ENCODE measurements at places on chromosomes 13 and 19. TPM values are rescaled to one million over a fixed set of nuclear protein-coding genes. Genes with fewer than 3 reads are reported as not detected.

DNA sequence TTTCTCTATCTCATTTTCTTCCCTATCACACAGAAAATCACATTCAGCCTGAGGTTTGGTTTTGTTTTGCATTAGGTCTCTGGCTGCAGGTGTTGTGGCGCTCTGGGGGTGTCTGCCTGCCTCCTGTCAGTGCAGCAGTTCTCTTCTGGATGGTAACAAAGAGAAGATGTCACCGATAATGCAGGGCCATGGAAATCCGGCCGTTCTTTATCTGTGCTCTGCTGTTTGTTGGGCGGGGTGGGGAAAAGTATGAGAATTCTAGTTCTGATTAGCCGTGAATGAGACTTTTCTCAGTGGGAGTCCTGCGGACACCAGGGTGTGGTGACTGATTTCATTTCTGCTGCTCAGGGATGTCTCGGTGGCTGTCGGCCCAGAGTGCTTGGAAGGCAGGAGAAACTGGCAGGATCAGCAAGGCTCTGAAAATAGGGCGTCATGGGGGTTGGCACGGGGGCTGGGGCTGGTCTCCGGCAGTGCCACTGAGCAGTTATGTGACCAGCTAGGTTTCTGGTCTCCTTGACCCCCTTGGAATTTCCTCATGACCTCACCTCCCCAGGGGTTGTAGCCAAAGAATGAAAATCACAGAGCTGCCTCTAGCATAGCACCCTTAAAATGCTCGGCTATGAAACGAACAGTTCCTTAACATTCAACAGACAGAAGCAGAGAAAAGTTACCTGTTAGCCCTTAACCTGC is 5.0 kb downstream of the RNF113B start:
- no peaks in the 10 kb centered on the region for H3K27me3 ChIP-seq
- H3K36me3 ChIP-seq: peaks cover 7% of the 10 kb centered on the region
- peak overlapping the region; percentile 61 for H3K4me3 ChIP-seq
- peaks cover 83% of the 10 kb centered on the region for H3K4me1 ChIP-seq

DNA sequence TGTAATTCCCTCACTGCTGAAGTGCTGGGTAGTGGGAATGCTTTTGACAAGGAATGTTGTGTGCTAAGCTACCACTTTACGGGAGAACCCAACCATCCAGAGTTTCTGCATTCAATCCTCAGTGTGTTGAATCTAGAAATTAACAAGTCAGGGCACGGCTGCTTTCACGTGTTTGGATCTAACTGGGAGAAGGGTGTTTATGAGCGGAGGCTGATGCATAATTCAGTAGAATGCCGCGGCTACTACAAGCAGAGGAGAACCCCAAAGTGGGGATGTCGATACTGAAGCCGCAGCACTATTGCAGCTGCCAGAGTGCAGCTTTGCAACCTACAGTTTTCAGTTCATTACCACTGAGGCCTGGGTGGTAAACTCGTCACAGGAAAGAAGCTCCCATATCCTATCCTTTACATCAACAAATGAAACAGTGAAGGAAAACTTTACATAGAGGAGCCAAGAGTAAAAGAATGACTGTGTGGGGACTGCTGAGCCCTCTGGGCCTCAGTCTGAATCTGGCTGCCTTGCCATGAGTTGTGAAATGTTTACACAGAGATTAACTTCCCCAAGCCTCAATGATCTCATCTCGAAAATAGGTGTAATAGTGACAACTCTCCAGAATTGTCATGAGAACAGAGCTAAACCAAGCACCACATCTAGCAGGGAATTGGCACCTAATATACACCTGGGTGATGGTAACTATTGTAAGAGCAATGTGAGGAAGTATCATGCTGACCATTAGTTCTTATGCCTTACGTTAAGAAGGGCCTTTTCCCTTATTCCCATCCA is 531.7 kb downstream of the MYO16 start:
- no peaks in the 10 kb centered on the region for H3K27me3 ChIP-seq
- peak overlapping the region; percentile 40 for H3K27ac ChIP-seq
- no peak overlapping the region for H3K4me3 ChIP-seq
- no peak for DNase-seq

GRCh38 chr13:23354520-23354919 is 79.0 kb downstream of the SACS start:
- DNase-seq: no peak
- no peak overlapping the region for H3K4me3 ChIP-seq
- H3K27me3 ChIP-seq: no peaks in the 10 kb centered on the region
- H3K36me3 ChIP-seq: peaks cover 49% of the 10 kb centered on the region
- H3K27ac ChIP-seq: no peak overlapping the region

GRCh38 chr19:51593969-51594773 is 23.1 kb downstream of the ZNF175 start:
- peak; percentile 99 for DNase-seq
- peak overlapping the region; percentile 90 for H3K27ac ChIP-seq
- H3K27me3 ChIP-seq: no peaks in the 10 kb centered on the region
- H3K36me3 ChIP-seq: peaks cover 3% of the 10 kb centered on the region

DNA sequence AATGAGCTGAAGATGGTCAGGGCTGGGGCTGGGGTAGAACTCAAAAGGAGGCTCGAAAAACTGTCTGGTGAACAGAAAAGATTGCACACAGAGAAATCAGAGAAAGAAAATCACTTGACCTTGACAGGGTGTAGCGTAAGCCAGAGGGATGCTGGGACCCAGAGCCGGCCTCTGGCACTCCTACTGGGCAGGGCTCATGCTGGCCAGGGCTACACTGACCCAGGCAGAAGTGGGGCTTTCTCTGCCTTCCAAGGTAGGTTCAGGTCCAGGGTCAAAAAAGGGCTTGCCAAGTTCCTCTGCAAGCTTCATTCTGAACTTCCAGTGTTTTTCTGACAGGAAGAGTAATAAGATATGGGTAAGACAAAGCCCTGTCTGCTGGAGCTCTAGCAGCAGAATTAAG is 56.2 kb downstream of the LATS2 start:
- peak overlapping the region; percentile 68 for H3K27ac ChIP-seq
- no peaks in the 10 kb centered on the region for H3K27me3 ChIP-seq
- peaks cover 3% of the 10 kb centered on the region for H3K36me3 ChIP-seq
- peaks cover 25% of the 10 kb centered on the region for H3K4me1 ChIP-seq
- no peak overlapping the region for H3K4me3 ChIP-seq

GRCh38 chr19:41570639-41571112 is 5.3 kb upstream of the CEACAM21 start:
- no peak overlapping the region for H3K27ac ChIP-seq
- no peaks in the 10 kb centered on the region for H3K36me3 ChIP-seq
- DNase-seq: peak; percentile 90
- peaks cover 41% of the 10 kb centered on the region for H3K27me3 ChIP-seq
- no peaks in the 10 kb centered on the region for H3K4me1 ChIP-seq

GRCh38 chr13:111514610-111515306 is 194.3 kb downstream of the TEX29 start:
- no peak overlapping the region for H3K4me3 ChIP-seq
- no peaks in the 10 kb centered on the region for H3K36me3 ChIP-seq
- no peak overlapping the region for H3K27ac ChIP-seq
- H3K4me1 ChIP-seq: no peaks in the 10 kb centered on the region
- no peaks in the 10 kb centered on the region for H3K27me3 ChIP-seq
- DNase-seq: peak; percentile 82

- no peak overlapping the region for H3K4me3 ChIP-seq
- peaks cover 22% of the 10 kb centered on the region for H3K36me3 ChIP-seq
- no peak for DNase-seq
These were observed 56.5 kb downstream of the INTS6 start for GRCh38 chr13:51396352-51396751.

GRCh38 chr19:30096596-30097370 is 154.7 kb downstream of the URI1 start:
- no peaks in the 10 kb centered on the region for H3K4me1 ChIP-seq
- DNase-seq: no peak
- H3K27me3 ChIP-seq: no peaks in the 10 kb centered on the region
- H3K36me3 ChIP-seq: no peaks in the 10 kb centered on the region

DNA sequence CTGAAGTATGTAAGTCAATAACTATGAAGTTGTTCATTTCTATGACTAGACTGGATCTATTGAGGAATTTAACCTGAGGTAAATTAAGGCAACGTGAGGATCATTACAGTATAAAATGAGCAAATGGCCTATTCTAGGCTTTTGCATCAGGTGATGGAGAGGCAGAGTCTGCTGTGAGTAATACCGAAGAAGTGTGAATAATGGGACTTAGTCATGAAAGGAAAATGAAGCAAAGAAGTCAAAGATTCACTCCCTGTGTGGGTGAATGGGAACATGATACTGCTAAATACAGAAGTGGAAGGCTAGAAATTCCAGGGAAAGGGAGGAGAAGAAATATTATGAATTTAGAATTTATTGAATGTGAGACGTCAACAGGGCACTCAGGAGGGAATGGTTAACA is 774.1 kb downstream of the LIG4 start:
- no peaks in the 10 kb centered on the region for H3K36me3 ChIP-seq
- no peaks in the 10 kb centered on the region for H3K27me3 ChIP-seq
- peaks cover 13% of the 10 kb centered on the region for H3K4me1 ChIP-seq
- DNase-seq: no peak
- peak overlapping the region; percentile 36 for H3K27ac ChIP-seq

DNA sequence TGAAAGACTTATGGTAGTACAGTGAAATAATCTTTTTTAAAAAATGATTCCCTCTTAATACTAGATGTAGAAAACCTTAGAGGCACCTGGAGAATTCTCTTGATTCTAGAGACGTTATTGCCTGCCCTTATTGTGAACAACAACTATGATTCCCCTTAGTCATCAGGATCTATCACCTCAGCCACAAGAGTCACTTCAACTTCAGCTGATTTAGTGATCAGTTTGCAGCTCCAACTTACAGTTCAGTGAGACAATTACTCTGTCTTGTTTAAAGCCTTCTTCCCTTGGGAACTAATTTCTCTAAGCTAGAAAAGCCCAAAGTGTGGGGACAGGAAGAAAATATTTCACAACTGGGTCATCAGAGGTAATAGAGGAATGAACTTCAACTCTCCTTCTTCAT is 254.3 kb upstream of the SLITRK1 start:
- no peaks in the 10 kb centered on the region for H3K27me3 ChIP-seq
- no peak overlapping the region for H3K4me3 ChIP-seq
- DNase-seq: no peak

GRCh38 chr13:43111559-43112400 is 88.4 kb downstream of the DNAJC15 start:
- no peak for DNase-seq
- peaks cover 13% of the 10 kb centered on the region for H3K4me1 ChIP-seq
- no peak overlapping the region for H3K27ac ChIP-seq
- H3K4me3 ChIP-seq: no peak overlapping the region

GRCh38 chr19:14577885-14578427 is 4.9 kb upstream of the CLEC17A start:
- H3K4me1 ChIP-seq: peaks cover 4% of the 10 kb centered on the region
- no peaks in the 10 kb centered on the region for H3K36me3 ChIP-seq
- H3K27me3 ChIP-seq: no peaks in the 10 kb centered on the region
- DNase-seq: no peak
- H3K4me3 ChIP-seq: no peak overlapping the region

DNA sequence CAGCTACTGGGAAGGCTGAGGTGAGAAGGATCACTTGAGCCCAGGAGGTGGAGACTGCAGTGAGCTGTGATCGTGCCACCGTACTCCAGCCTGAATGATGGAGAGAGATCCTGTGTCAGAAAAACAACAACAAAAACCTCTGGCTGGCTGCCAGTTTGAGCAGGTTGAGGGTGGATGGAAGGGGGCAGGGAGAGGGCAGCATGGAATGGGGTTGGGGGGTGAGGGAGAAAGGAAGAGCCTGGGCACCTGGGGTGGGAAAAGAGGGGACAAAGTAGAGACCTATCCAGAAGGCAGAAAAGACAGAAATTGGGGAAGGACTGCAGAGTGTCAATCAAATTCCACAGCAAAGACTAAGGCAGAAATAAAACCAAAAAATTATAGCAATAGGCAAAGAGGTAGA is 4.7 kb downstream of the SLC1A5 start:
- H3K4me3 ChIP-seq: peak overlapping the region; percentile 95
- no peaks in the 10 kb centered on the region for H3K27me3 ChIP-seq
- peak overlapping the region; percentile 99 for H3K27ac ChIP-seq
- peaks cover 38% of the 10 kb centered on the region for H3K36me3 ChIP-seq
- DNase-seq: no peak

DNA sequence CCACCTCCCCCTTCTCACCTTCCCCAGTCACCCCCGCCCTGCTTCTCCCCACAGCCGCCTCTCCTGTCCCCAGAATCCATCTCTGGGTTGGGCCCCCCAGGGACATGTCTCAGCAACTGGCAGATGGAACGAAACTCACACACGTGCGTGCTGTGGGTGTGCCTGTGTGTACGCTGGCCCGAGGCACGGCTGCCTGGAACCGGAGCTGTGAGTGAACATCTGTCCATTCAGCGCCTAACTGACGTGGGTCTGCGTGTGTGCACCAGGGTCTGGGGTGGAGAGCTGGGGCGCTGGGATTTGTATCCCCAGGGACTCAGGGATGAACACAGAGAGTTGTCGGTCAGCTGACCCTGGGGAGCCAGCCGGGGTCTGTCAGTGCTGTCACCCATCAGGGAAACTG is 752 bp upstream of the HAS1 start:
- H3K4me3 ChIP-seq: no peak overlapping the region
- peaks cover 14% of the 10 kb centered on the region for H3K4me1 ChIP-seq
- no peak overlapping the region for H3K27ac ChIP-seq
- no peak for DNase-seq

- peak overlapping the region; percentile 42 for H3K27ac ChIP-seq
- H3K27me3 ChIP-seq: no peaks in the 10 kb centered on the region
- no peak for DNase-seq
- peaks cover 15% of the 10 kb centered on the region for H3K4me1 ChIP-seq
These were observed 1.7 kb downstream of the SAMD1 start for GRCh38 chr19:14088634-14089411.

The GSX1 gene
- total RNA-seq: not detected

The SEMA6B gene
- total RNA-seq: 6.2 TPM

The AMH gene
- 14.3 TPM for total RNA-seq

The SIGLEC9 gene
- not detected for total RNA-seq

The ZNF175 gene
- 16.9 TPM for total RNA-seq

Data from osteocyte (in vitro differentiated cells).